ENCODE measurements at places on chromosomes 5 and 9. TPM values are rescaled to one million over a fixed set of nuclear protein-coding genes. Genes with fewer than 3 reads are reported as not detected.

DNA sequence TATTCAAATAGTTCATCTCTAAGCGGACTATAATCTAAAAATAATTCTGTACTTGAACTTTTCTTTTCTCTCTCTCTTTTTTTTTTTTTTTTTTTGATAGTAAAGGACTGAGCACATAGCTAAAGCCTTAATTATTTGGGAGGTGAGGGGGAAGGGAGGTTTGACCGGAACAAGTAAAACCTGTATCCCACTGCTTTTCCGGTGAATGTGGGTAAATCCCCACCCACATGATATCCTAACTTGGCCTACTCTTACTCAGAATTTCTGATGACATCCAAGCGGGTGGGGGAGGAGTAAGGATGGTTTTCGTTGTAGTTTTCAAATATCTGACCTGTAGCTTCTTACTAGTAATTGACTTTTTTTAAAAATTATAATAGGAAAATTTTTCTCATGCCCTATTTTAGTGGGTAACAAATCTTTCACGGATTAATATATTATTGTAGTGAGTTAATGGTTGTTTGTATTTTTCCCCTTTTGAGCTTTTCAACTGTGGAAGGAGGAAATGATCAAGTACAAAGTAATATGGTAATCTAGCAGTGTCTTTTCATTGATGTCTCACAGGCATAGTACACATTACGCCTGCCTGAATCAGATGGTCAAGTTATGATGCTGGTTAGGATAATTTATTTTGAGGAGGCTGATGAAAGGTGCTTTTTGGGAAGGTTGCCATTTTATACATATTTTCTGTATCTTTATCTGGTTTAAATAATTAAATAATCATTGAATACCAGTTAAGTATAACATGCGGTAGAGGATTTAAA lies 2.2 kb upstream of the ELL2 start:
- no peak for DNase-seq

ZNF483 gene
- total RNA-seq = 2.2 TPM

RANBP17 gene
- 5.2 TPM for total RNA-seq

- peak; percentile 68 for DNase-seq
Observed at GRCh38 chr9:91034976-91035824, 233.6 kb downstream of the SYK start.

GRCh38 chr5:115920171-115920725 lies 42.0 kb upstream of the LVRN start:
- DNase-seq = no peak

DNA sequence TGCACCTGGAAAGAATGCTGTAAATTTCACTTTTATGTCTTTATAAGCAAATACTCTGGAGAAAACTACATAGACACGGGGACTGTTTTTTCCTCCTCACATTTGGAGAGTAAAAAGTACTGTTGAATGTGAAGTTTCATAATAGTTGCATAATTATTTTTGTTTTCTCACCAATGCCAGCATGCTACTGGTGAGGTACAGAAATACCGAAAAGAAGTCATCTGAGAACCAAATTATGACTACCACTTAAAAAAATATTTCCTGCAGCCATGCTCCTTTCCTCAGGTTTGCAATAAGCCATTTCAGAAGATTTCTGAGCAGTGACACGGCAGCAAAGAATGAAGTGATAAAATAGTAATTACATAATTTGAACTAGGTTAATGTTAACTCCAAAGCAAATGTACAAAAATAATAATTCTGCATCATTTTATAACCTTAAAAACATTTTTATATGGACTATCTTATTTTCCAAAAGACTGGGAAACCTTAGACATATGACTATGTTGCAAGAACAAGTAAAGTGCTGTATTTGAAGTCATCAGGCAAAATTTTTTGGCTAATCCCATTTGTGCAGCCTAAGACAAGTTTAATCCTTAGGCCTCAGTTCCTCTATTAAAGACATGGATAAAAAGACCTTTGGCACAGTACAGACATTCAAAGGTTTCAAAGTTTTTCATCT lies 144.7 kb downstream of the PCSK1 start:
- DNase-seq = no peak

TMEM232 gene
- total RNA-seq = 2.5 TPM

DNA sequence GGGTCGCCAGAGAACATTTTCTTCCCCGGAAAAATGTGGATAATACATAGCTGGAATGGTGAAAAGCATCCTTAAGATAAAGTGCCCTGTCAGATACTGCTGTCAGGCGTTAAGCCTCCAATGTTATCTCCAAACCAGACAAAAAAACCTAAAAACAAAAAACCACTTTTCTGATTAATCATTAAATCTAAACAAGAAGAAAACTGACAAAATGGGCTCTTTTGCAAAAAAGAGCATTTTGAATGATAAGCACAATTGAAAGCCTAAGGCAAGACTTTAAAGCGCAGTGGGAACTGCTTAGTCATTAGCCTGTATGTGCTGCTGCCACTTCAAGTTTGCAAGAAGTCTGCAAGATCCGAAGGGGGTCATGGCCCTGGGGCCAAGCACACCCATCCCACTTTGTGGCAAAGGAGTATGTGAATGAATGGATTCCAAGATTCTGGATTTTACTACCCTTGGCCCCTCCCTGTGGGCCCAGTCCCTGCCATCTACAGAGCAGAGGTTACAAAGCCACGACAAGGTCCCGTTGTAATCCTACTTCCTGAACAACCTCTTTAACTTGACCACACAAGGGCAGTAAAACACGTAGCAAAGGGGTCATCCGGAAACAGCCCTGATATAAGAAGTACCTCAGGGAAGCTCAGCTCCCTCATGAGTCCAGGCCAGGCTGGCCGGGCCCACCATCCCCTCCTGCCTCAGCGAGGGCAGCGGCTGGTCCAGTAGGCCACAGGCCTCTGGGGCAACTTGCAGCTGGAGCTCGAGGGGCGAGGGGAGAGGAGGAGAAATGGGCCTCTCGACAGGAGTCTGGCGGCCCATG lies 29.7 kb downstream of the SHB start:
- DNase-seq = no peak

DNA sequence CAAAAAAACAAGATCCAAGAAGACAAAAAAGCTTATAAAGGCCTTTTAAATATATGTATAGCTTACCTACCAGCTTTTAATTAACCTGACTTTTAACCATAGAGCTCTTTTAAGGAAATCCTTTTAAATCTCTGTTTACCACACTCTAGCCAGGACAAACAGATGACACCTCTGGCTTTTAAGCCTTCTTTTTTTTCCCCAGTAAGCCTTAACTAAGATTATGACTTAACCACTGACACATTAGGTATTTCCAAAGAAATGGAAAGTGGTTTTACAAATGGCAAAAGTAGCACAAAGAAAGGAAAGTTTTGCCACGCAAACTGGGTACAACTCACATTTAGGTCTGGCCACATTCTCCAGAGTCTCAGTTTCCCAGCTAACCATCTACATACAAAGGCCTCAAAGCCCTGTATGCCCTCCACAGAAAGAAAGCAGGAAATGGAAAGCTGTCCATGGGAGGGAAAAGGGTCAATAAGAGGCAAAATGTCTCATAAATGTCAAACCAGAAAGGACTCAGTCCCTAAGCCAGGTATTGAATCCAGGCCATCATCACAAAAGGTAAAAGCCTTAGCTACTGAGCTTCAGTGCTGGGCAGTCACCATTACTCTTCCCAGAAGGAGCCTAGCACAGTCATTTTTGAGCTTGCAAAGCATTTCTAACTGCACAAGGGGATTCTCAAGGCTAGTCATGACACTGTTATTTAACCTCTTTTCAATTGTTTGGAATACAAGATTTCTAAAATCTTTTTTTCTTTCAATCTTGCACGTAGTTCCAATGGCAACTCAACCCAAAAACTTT lies 19.7 kb downstream of the TMEM161B start:
- no peak for DNase-seq

DNA sequence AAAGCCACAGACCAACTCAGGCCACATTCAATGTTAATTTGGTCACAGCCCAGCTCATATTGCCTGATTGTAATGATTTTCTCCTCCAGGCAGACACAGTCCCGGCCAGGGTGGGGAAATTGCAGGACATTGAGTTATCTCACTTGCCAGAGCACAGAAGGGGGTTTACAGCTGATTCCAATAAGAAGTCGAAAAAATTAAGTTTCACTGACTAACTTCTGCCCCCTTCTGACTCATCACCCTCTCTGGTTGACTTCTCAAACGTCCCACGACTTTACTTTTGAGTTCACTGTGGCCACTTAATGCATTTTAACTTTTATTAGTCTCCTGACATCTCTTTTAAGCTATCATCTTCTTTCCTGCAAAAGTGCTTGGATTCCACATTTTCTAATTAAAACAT lies 321.4 kb upstream of the WWC1 start:
- DNase-seq = no peak

- DNase-seq = no peak
Observed at GRCh38 chr9:69673311-69673640, 1.1 kb upstream of the APBA1 start.

GRCh38 chr9:16230731-16231130 lies 639.7 kb downstream of the BNC2 start:
- no peak for DNase-seq

PFN3 gene
- not detected for total RNA-seq

Data from mesenteric fat pad (tissue), 1 donor.